ENCODE measurements at places on chromosomes 4 and X.

DNA sequence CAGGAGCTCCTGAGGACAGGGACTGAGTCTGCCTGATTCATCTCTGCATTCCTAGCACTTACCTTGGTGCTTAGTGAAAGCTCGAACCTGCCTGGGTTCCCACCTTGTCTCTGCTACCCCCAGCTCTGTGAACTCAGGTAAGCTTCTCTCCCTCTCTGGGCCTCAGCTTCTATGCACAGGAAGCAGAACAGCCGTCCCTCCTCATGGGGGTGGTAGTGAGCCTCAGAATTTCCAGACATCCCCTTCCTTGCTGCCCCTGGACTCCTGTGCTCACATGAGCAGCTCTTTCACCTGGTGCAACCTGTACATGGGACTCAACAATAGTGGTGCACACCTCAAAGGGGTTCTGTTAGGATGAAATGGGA, 50.8 kb downstream of the HTRA3 start:
- no peak for DNase-seq

GRCh38 chr4:78557841-78558240, 6.3 kb downstream of the ANXA3 start:
- no peak for DNase-seq

- DNase-seq: no peak
Measured at GRCh38 chr4:143021384-143021783, 163.3 kb upstream of the USP38 start.

GRCh38 chrX:52284865-52285264, 84.0 kb upstream of the XAGE2 start:
- DNase-seq: no peak

- peak; percentile 63 for DNase-seq
Measured at GRCh38 chr4:986879-987623, at the start of gene IDUA. IDUA (plus strand) TSS chr4:987044; CDS start chr4:987085, 41 bp downstream.

DNA sequence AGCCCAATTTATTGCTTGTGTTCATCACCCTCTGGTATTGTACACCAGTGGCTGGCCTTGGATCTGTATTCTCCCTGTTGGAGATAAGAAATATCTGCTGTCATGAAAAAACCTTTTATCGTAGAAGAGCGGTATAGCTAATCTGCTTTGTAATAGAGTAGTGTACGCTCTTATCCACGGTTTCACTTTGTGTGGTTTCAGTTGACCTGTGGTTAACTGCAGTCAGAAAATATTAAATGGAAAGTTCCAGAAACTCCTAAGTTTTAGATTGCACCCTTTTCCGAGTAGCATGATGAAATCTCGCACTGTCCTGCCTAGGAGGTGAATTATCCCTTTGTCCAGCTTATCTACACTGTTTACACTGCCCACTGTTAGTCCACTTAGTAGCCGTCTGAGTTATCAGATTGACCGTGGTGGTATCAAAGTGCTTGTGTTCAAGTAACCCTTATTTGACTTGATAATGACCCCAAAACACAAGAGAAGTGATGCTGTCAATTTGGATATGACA, 42.4 kb downstream of the KDM6A start:
- DNase-seq: no peak

- peak; percentile 11 for DNase-seq
Measured at GRCh38 chr4:154471526-154472331, 19.9 kb downstream of the DCHS2 start.

DNA sequence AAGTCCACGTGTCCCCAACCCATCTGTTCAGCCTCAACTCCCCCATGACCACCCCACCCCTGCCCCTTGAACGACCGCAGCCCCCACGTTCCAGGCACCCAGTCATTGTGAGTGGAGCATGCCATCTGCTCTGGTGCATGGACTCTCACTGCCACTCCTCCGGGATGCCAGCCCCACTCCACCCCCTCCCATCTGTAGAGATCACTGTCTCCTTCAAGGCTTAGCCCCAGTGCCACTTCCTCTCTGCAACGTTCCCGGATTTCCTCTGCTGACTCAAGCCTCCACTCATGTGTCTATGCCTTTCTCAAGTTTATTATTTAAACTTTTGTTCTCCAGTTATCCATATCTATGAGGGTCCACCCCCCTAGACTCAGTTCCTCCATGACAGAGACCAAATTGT, 54.0 kb downstream of the MAML3 start:
- peak; percentile 46 for DNase-seq

GRCh38 chr4:15652841-15653240, 2.3 kb downstream of the FBXL5 start:
- DNase-seq: no peak

GRCh38 chrX:118558926-118559325, 63.3 kb downstream of the DOCK11 start:
- DNase-seq: no peak

GRCh38 chr4:7367406-7367805, 67.3 kb downstream of the PSAPL1 start:
- DNase-seq: no peak

Data from A172 (cell line).